Activated CD8-positive, alpha-beta memory T cell treated with anti-CD3 and anti-CD28 coated beads, Interleukin-2, amount 10 ng/mL, durations not matched to agents 7 days and 5 days (primary cell): ENCODE measurements at places on chromosomes 5 and 9.

DNA sequence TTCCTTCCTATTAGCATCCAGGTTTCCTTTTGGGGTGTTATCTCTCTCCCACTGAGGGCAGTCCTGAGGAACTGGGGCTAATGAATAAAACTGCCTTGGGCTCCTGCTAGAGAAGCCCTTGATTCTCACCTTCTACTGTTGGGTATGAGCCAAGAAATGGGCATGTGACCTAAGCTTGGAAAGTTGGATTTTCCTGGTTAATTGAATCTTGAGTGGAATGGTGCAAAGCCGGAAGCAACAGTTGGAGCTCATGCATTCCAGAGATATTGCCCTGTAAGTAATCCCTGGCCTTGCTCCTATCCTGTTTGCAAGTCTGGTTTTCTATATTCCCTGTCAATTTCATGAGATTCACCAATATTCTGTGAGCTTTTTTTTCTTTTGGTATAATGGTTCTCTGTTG, 158.5 kb upstream of the ELL2 start:
- DNase-seq = no peak

GRCh38 chr5:5387777-5388176, 34.7 kb upstream of the ICE1 start:
- no peak for DNase-seq

DNA sequence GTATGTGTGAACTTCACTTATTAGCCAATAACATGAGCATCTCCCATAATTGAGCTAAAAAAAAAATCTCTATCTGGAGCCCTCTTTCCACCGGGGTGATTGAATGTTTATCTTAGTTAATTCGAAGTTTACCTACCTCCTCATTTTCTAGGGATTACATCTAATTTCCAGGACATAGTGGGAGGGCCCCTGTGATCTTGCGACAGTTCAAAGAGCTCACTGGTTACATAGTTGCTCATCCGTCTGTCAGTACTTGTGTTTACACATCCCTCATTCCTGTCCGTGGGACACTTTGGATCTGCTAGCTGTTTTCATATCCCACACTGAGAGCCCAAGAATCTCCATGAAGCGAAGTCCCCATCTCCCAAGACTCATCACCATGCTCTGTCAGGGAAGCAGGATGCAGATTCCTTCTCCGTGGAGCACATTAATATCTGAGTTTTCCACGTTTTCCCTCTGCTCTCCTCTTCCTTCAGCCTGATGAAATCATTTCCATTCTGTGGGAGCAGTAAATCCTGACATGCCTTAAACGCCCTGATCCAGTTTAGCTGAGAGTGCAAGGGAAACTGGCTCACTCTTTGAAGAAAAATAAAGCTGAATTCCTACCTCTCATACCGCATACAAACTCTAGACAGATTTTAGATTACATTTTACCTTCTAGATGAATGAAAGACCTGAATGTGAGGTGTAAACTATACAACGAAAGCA, 10.2 kb upstream of the SFXN1 start:
- DNase-seq = no peak

DNA sequence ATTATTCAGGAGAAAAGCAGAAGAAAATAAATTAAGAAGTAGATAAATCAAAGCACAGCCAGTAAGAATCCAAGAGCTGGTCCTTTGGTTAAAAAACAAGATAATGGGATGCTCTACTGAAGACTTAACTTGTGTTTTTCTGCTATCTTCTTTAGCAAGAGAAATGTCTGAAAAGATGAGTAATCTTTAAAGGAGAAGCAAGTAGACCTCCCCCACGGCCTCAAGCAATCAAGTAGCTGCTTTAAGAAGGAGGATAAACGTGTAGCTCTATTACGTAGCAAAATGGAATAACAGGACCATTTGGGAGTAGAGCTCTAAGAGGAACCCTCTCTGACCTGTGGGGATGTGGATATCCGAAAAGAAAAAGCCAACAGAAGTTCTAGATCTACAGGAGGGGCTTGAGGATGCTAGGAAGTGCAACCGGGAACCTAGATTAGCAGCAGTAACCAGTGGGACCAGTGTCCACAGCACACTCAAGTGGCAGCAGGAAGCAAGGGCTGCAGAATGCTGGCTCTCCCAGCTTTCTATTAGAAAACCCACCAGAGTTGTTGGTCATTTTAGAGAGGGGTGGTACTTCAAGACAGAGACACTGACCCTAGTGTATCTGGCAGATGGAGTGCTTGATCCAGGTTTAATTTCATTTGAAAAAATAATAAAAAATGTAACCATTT, 185.4 kb downstream of the GABBR2 start:
- DNase-seq = no peak

DNA sequence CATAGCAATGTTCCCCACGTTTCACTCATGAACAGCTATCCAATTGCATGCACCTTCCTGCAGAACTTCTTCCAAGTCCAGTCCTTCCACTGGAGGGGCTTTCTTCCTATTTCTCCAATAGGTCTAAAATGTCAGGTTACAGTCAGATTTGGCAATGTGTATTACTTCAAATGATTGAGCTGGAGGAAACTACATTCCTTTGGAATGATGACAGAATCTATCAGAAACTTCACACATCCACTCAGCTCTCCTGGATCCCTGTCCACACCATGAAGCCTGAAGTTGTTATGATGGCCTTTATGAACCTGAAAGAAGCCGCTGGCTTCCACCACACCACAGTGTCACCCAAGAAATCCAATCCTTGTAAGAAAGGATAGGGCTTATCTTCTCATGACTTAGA, 32.2 kb downstream of the FBXW2 start:
- DNase-seq = no peak

- DNase-seq = peak; percentile 59
Measured at GRCh38 chr9:131539223-131539923, 6.0 kb upstream of the PRRT1B start.

GRCh38 chr5:68252673-68253623, 37.4 kb downstream of the PIK3R1 start:
- DNase-seq = peak; percentile 61

DNA sequence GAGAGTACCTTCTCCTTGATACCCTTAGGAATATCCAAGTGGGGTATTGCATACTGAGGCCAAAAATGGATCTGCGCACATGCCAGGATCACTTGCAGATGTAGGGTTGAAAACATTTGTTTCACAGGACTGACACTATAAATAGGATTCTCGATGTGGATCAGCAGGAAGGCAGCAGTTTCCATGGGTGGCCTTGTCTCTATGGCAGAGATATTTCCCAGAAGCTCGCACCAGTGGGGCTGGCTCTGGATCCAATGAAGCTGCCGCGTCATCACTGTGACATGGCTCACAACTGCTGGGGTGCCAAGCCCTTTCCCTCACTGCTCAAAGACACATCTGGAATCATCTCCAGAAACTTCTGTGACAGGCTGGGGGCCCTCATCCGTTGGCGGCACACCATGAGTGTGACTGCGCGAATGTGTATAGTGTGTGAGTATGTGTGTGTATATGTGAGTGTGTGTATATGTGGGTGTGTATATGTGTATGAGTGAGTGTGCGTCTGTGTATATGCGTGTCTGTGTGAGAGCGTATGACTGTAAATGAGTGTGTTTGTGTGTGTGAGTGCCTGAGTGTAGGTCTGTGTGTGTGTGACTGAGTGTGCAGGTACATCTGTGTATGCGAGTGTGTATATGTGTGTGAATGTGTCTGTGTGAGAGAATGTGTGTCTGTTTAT, 182.5 kb downstream of the GAS1 start:
- no peak for DNase-seq
